MG63 (cell line): ENCODE measurements at places on chromosomes 4 and X. TPM values are rescaled to one million over a fixed set of nuclear protein-coding genes. Genes with fewer than 3 reads are reported as not detected.

Gene SSX4
- not detected in 2 replicates for total RNA-seq

Gene IL1RAPL2
- total RNA-seq: not detected in 2 replicates

Gene NRK
- not detected in 2 replicates for total RNA-seq

Gene PAPSS1
- total RNA-seq: 12.3 and 12.6 TPM in 2 replicates

Gene TREX2
- total RNA-seq: 12.0 TPM in 1 of 2 replicates, not detected in the other

Gene PABPC1L2A
- not detected in 2 replicates for total RNA-seq

Gene CT47B1
- not detected in 2 replicates for total RNA-seq

Gene EXOC1L
- total RNA-seq: not detected in 2 replicates

Gene RHOH
- not detected in 2 replicates for total RNA-seq

Gene CXCL13
- not detected in 2 replicates for total RNA-seq

Gene MFAP3L
- 0.13 TPM in 1 of 2 replicates, not detected in the other for total RNA-seq

Gene ITM2A
- total RNA-seq: not detected in 2 replicates

Gene SPINK2
- not detected in 2 replicates for total RNA-seq

Gene MAOB
- total RNA-seq: 0.30 TPM in 1 of 2 replicates, not detected in the other

Gene HSFX1
- total RNA-seq: not detected in 2 replicates

Gene CT45A3
- not detected in 2 replicates for total RNA-seq

Gene MAGEB1
- total RNA-seq: not detected in 2 replicates

Gene PF4V1
- total RNA-seq: not detected in 2 replicates

Gene CPZ
- 1.1 TPM in 1 of 2 replicates, not detected in the other for total RNA-seq

Gene MBNL3
- total RNA-seq: 0.79 and 1.4 TPM in 2 replicates

Gene CLDN34
- total RNA-seq: not detected in 2 replicates

Gene MAGEC3
- not detected in 2 replicates for total RNA-seq

Gene HELT
- not detected in 2 replicates for total RNA-seq

Gene ATP8A1
- total RNA-seq: 0.10 TPM in 1 of 2 replicates, not detected in the other

Gene PFKFB1
- not detected in 2 replicates for total RNA-seq

Gene DMRTC1B
- total RNA-seq: not detected in 2 replicates

Gene PPEF2
- total RNA-seq: not detected in 2 replicates

Gene PPP2R2C
- total RNA-seq: 0.94 and 3.3 TPM in 2 replicates

Gene CNGA1
- total RNA-seq: not detected in 2 replicates

Gene ZMAT1
- total RNA-seq: not detected in 2 replicates

Gene RIPPLY1
- 2.4 TPM in 1 of 2 replicates, not detected in the other for total RNA-seq

Gene CT45A1
- not detected in 2 replicates for total RNA-seq

Gene VEGFC
- 19.9 and 30.3 TPM in 2 replicates for total RNA-seq

Gene ITGB1BP2
- 0.86 and 0.92 TPM in 2 replicates for total RNA-seq

Gene HAUS3
- total RNA-seq: 7.7 and 11.7 TPM in 2 replicates

Gene TMEM31
- total RNA-seq: not detected in 2 replicates

Gene F8A3
- total RNA-seq: 3.1 TPM in 1 of 2 replicates, not detected in the other

Gene PRDM5
- 5.1 and 12.3 TPM in 2 replicates for total RNA-seq

Gene APLN
- total RNA-seq: 1.4 and 7.2 TPM in 2 replicates

Gene DOK7
- 7.1 and 9.6 TPM in 2 replicates for total RNA-seq

Gene VSIG1
- total RNA-seq: not detected in 2 replicates

Gene GJB1
- not detected in 2 replicates for total RNA-seq

Gene CSAG2
- not detected in 2 replicates for total RNA-seq

Gene UGT2B15
- not detected in 2 replicates for total RNA-seq

Gene SMIM10L2A
- total RNA-seq: 0.46 TPM in 1 of 2 replicates, not detected in the other

Gene HEPH
- 0.42 and 0.82 TPM in 2 replicates for total RNA-seq

Gene NR3C2
- total RNA-seq: not detected in 2 replicates

Gene ETDB
- not detected in 2 replicates for total RNA-seq

Gene MAGEA9B
- total RNA-seq: not detected in 2 replicates

Gene RENBP
- total RNA-seq: not detected in 2 replicates

Gene FGFBP1
- total RNA-seq: not detected in 2 replicates

Gene TSPAN6
- 24.7 and 24.8 TPM in 2 replicates for total RNA-seq

Gene DUSP9
- 7.9 and 8.6 TPM in 2 replicates for total RNA-seq

Gene TEC
- total RNA-seq: 0.86 and 0.99 TPM in 2 replicates

Gene SFRP2
- total RNA-seq: 0.52 TPM in 1 of 2 replicates, not detected in the other
